ENCODE measurements at places on chromosomes 1 and 21.

DNA sequence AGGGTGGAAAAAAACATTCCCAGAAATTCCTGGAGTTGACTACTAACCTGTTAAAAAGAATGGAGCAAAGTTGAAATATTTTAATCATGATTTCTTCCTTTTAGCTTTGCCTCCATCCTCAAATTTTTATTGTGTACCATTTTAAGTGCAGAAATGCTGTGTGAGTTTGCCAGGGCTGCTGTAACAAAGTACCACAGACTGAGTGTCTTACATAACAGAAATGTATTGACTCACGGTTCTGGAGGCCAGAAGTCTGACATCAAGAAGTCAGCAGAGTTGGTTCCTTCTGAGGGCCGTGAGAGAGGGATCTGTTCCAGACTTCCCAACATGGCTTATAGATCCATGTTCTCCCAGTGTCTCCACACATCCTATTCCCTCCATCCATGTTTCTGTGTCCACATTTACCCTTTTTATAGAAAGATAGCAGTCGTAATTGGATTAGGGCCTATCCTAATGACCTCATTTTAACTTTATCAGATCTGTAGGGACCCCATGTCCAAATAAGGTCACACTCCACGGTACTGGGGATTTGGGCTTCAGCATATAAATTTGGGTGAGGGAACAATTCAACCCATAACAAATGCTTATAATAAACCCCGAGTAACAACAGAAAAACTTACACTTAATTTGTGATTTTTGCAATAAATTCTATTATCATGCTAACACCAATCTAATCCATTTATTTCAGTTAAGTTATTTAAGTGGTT, 12.7 kb downstream of the SNX7 start:
- DNase-seq = no peak

DNA sequence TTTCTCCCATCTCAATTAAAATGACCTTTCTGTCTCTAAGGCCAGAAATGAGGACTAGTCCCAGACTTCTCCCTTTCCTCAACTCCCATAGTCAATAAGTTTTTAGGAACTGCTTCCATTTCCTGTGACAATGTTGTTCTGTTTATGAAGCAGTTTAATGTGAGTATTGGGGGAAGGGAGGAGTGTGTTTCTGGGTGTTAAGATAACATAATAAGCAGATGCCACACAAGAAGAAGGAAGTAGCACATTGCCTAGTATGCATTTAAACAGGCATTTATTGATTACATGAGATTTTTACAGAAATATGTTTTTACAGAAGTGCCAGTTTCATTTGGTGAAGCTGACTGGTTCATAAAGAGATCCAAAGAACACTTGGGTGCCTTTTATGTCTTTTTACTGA, 65.6 kb upstream of the TNR start:
- no peak for DNase-seq

GRCh38 chr1:165897326-165898303, 70.2 kb downstream of the UCK2 start:
- DNase-seq = no peak

DNA sequence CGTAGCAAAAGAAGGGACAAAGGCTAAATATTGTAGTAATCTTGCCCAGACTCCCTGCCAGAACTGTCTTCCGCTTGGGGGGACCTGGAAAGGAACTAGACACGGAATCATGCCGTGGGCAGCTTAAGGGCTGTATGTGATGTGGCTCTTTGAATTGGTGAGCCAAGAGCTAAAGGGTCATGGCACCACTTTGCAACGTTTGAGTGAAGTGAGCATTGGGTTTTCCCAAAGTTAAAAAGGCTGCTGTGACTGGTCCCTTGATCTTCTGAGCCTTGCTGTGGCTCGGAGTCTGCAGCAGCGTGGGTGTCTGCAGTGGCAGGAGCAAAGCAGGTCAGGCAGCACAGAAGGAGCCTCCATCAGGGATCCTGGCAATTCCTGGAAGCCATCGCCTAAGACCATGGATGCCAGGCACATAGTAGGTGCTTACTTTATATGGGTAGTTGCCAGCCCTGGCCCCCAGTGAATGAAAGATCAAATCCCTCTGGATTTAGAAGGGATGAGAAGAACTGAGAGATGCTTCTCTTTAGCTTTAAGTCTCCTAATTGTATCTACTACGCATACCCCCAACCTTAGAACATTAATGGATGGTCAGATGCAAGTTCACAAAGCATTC, 1.8 kb downstream of the SMYD2 start:
- no peak for DNase-seq

GRCh38 chr21:31111093-31111492, 72.8 kb upstream of the KRTAP19-8 start:
- no peak for DNase-seq

- DNase-seq = no peak
Measured at GRCh38 chr1:225857256-225857655, 24.9 kb downstream of the TMEM63A start.

DNA sequence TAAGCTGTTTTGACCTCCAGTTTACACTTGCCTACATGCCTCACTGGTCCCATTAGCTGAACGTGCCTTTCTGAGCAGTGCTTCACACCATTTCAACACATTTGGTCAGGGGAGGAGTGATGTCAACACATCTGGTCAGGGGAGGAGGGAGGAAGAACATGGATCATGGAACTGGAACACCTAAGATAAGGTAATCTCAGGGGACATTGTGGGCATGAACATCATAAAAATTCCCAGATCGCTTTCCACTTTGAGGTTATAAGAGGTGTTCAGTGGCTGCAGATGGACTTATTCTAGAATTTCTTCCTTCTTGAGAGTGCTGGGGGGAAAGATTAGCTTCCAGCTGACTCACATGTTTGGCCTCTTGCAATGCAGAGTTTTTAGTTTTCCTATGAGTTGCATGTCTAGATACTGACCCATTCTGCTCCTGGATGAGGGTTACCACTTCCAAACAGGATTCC, 2.0 kb downstream of the QSOX1 start:
- DNase-seq = no peak

DNA sequence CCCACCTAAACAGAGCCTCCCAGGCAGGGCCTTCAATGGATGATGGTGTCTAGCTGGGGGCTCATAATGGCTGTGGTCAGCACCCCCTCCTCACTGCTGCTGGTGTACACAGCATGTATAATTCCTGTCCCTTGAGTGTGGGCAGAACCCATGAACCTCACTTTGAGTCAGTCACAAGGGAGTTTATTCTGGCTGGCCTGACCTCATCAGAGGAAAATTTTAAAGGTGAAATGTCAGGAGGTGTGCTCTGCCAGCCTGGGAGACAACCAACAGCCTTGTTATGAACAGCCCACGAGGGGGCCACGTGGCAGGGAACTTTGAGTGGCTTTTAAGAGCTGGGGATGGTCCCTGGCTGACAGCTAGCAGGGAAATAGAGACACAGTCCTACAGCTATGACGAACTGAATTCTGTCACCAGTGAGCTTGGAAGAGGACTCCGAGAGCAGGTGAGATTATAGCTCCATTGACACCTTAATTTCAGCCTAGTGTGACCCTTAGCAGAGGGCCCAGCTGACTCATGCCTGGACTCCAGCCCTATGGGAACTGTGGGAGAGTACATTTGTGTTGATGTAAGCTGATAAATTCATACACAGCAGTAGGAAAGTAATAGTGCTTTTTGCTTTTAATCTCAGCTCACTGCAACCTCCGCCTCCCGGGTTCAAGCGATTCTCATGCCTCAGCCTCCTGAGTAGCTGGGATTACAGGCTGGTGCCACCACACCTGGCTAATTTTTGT, 73.5 kb upstream of the RUNX3 start:
- no peak for DNase-seq

Data from NCI-H510A (cell line).